ENCODE measurements at places on chromosomes 13 and 19.

DNA sequence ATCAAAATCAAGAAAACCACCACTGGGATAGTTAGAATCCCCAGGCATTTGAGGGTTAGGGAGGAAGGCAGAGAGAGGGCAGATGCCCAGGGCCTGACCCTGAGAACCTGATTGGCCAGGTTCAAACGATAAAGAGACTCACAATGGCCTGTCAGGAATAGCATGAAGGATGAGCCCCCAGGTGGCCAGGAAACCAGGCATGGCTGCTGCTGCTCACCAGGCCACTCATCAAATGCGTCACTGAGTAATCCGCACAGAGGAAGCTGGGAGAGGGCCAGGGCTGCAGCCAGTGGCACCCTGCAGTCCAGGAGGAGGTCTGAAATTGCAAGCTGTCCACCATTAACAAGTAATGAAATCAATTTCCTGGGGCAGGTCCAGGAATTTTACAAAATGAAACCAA lies 111.3 kb downstream of the KATNAL1 start:
- H3K27me3 ChIP-seq, result no peaks in the 10 kb centered on the region
- no peak for DNase-seq
- no peaks in the 10 kb centered on the region for H3K36me3 ChIP-seq
- H3K4me1 ChIP-seq, result no peaks in the 10 kb centered on the region
- H3K27ac ChIP-seq, result no peak overlapping the region
- no peak overlapping the region for H3K4me3 ChIP-seq

DNA sequence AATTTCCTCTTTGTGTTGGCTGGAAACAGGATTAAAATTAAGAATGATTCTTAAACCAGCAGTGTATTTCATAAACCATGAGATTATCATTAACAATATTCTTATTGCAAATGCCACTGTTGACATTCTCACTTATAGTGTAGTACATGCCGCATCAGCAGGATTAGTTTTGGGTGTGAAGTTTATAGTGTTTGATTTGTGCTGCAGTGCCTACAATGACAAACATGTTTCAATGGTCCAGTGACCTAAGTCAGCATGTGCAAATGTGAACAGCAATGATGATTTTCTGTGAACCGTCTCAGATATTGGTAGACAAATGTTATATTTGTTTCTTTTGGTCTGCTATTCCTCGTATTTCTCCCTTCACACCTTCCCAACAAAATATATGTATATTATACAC lies 49.8 kb upstream of the TDRD3 start:
- no peaks in the 10 kb centered on the region for H3K4me1 ChIP-seq
- H3K27ac ChIP-seq, result no peak overlapping the region
- no peak overlapping the region for H3K4me3 ChIP-seq
- no peaks in the 10 kb centered on the region for H3K36me3 ChIP-seq
- no peak for DNase-seq
- peaks cover 2% of the 10 kb centered on the region for H3K27me3 ChIP-seq

GRCh38 chr19:7680606-7681339 lies at the start of gene TRAPPC5:
Gene TRAPPC5, plus strand, starts transcription at chr19:7680833. Its CDS starts 1,421 bp downstream, at chr19:7682254.
- H3K27me3 ChIP-seq, result no peaks in the 10 kb centered on the region
- peak within 1 kb of the TSS; percentile 83 for H3K4me3 ChIP-seq
- H3K4me1 ChIP-seq, result peaks cover 35% of the 10 kb centered on the region
- peak; percentile 82 for DNase-seq

- peak overlapping the region; percentile 7 for H3K27ac ChIP-seq
- DNase-seq, result no peak
Measured at GRCh38 chr13:99322297-99323103, 15.3 kb upstream of the GPR183 start.

DNA sequence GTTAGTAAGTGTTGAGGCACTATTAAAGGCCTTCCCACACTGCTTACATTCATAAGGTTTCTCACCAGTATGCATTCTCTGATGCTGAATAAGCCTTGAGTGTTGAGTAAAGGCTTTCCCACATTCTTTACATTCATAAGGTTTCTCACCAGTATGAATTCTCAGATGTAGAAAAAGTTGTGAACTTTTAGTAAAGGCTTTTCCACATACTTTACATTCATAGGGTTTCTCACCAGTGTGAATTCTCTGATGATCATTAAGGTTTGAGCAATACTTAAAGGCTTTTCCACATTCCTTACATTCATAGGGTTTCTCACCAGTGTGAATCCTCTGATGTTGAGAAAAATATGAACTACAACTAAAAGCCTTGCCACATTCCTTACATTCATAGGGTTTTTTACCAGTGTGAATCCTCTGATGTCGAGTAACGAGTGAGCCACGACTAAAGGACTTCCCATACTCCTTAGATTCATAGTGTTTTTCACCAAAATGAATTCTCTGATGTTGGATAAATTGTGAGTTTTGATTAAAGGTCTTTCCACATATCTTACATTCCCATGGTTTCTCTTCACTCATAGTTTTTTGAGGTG lies 24.2 kb downstream of the ZNF829 start:
- DNase-seq, result no peak
- H3K4me3 ChIP-seq, result peak overlapping the region; percentile 28
- no peaks in the 10 kb centered on the region for H3K27me3 ChIP-seq

DNA sequence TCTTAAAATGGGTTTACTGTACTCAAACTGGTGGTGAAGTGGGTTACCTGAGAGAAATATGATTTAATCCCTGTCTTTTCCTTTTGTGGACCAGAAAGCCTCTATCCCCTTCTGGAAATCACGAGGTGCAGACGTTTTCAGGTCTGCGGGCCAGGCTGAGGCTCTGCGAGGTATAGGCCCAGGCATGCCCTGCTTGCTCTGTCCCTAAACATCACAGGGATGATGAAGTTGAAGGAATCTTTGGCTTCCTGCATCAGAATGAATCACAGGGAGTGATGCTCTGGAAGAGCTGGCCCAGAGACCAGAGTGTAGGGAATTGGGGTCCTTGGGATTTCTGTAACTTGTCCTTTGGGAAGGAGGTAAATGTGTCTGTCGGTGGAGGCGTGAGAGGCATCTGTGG lies 18.4 kb upstream of the CHST8 start:
- DNase-seq, result no peak
- H3K4me3 ChIP-seq, result no peak overlapping the region
- no peak overlapping the region for H3K27ac ChIP-seq
- H3K27me3 ChIP-seq, result no peaks in the 10 kb centered on the region

GRCh38 chr13:29954082-29955028 lies 103.9 kb upstream of the UBL3 start:
- DNase-seq, result peak; percentile 74
- no peaks in the 10 kb centered on the region for H3K27me3 ChIP-seq
- H3K27ac ChIP-seq, result no peak overlapping the region
- peaks cover 44% of the 10 kb centered on the region for H3K4me1 ChIP-seq

DNA sequence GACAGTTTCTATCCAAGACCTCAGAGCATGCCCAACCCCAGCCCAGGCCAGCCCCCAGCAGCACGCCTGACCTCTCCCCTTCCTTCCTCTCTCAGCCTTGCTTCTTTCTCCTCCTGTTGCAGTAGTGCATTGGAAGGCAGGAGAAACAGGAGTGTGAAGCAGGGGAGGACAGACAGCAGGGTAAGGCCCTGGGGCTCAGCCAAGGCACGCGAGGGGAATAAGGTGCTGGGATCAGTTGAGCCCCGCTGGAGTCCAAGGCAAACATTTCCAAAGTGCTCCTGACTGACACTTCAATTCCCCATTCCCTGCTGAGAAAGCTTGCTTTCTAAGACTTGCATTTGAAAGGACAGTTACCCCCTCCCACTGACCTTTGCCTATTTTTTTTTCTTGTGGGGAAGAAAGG lies 73.1 kb upstream of the OLFM4 start:
- no peak overlapping the region for H3K4me3 ChIP-seq
- H3K36me3 ChIP-seq, result no peaks in the 10 kb centered on the region
- no peak overlapping the region for H3K27ac ChIP-seq
- no peaks in the 10 kb centered on the region for H3K27me3 ChIP-seq

GRCh38 chr13:71576571-71576970 lies 290.4 kb downstream of the DACH1 start:
- H3K27me3 ChIP-seq, result no peaks in the 10 kb centered on the region
- H3K4me1 ChIP-seq, result no peaks in the 10 kb centered on the region
- H3K4me3 ChIP-seq, result no peak overlapping the region
- H3K36me3 ChIP-seq, result no peaks in the 10 kb centered on the region

- no peak within 1 kb of the TSS for H3K27ac ChIP-seq
- no peak within 1 kb of the TSS for H3K4me3 ChIP-seq
- DNase-seq, result no peak
- no peaks in the 10 kb centered on the region for H3K36me3 ChIP-seq
- no peaks in the 10 kb centered on the region for H3K4me1 ChIP-seq
- peaks cover 16% of the 10 kb centered on the region for H3K27me3 ChIP-seq
Measured at GRCh38 chr19:50719566-50719965, at the start of gene SHANK1. Gene SHANK1, minus strand, starts transcription at chr19:50719802. Its CDS starts 2,883 bp downstream, at chr19:50716919.

DNA sequence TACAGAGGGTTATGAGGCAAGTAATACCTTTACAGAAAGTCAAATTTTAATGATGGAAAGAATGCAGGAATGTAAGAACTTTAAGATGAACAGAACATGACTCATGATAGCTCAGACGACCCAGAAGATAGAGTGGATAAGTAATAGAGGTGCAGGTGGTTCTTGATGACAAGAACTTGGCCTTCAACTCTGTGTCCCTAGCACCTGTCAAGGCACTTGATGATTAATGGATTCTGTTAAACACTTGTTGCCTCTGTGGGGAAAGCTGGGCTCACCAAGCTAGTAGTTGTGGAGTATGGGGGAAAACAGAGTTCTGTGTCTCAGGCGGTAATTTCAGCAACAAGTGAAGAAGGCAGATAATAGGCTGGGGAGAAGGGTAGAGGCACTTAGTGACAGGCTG lies 306.2 kb downstream of the ATP8A2 start:
- no peak for DNase-seq
- no peaks in the 10 kb centered on the region for H3K36me3 ChIP-seq
- H3K27ac ChIP-seq, result no peak overlapping the region
- H3K27me3 ChIP-seq, result no peaks in the 10 kb centered on the region
- no peaks in the 10 kb centered on the region for H3K4me1 ChIP-seq

- H3K27me3 ChIP-seq, result no peaks in the 10 kb centered on the region
- no peak for DNase-seq
- peaks cover 7% of the 10 kb centered on the region for H3K36me3 ChIP-seq
- H3K4me1 ChIP-seq, result no peaks in the 10 kb centered on the region
Measured at GRCh38 chr13:111265006-111265700, 55.3 kb upstream of the TEX29 start.

- H3K4me1 ChIP-seq, result no peaks in the 10 kb centered on the region
- DNase-seq, result no peak
- H3K36me3 ChIP-seq, result no peaks in the 10 kb centered on the region
- no peak overlapping the region for H3K4me3 ChIP-seq
- H3K27ac ChIP-seq, result no peak overlapping the region
Measured at GRCh38 chr13:109157275-109157674, 527.9 kb downstream of the MYO16 start.

DNA sequence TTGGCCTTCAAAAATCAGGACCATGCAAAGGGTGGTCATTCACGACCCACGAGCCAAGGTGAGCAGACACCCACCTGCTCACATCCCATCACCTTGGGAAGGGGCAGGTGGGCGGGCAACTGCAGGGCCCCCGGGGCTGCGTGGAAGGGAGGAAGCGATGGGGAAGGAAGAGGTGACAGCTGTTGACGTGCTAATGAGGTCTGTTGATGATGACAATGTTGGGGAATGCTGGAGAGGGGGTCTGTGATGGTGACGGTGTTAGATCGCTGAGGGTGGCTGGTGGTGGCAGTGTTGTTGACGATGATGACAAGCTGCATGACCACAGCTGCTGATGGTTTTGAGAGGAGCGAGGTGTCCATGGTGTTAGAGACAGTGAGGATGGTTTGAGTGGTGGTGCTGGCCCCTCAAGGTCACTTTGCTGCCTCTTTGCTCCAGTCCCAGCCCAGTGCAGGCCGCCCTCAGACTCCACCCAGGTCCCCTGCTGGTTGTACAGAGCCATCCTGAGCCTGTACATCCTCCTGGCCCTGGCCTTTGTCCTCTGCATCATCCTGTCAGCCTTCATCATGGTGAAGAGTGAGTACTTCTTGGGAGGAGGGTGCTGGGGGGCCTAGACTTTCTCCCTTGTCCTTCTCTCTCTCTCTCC lies 900 bp downstream of the MCEMP1 start:
- no peaks in the 10 kb centered on the region for H3K27me3 ChIP-seq
- peaks cover 35% of the 10 kb centered on the region for H3K4me1 ChIP-seq
- no peak overlapping the region for H3K27ac ChIP-seq
- H3K4me3 ChIP-seq, result no peak overlapping the region
- peaks cover 5% of the 10 kb centered on the region for H3K36me3 ChIP-seq
- no peak for DNase-seq

Measured in CD8-positive, alpha-beta memory T cell (primary cell).